Stimulated activated CD4-positive, alpha-beta T cell treated with anti-CD3 and anti-CD28 coated beads, TNF-alpha, amount 100 ng/mL, for 1 hour (primary cell): ENCODE measurements at places on chromosomes 1 and 21.

DNA sequence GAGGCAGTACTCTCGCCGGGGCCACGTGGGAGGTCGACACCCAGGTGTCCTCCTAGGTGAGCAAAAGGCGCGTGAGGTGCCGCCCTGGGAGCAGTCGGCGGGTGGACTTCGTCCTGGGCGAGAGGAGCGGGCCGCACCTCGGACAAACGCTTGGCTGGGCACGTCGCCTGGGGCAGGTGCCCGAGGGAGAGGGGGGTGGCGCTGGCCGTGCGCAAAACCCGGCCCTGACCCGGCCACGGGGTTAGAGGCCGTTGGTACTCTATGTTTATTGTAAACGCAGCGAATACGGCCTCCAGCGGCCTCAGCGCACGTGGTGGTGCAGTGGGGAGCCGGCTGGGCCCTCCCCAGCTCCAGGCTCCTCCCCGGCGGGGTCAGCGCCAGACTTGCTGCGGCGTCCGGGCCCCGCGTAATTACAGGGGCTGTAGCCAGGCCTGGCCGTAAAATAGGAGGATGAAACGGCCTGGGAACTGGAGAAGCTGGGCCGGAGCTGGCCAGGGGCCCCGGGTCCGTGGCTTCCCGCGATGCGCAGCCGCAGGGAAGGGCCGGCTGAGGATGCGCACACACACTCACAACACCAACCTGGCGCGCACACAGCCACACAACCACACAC, 1.6 kb upstream of the EFNA1 start:
- DNase-seq: no peak

DNA sequence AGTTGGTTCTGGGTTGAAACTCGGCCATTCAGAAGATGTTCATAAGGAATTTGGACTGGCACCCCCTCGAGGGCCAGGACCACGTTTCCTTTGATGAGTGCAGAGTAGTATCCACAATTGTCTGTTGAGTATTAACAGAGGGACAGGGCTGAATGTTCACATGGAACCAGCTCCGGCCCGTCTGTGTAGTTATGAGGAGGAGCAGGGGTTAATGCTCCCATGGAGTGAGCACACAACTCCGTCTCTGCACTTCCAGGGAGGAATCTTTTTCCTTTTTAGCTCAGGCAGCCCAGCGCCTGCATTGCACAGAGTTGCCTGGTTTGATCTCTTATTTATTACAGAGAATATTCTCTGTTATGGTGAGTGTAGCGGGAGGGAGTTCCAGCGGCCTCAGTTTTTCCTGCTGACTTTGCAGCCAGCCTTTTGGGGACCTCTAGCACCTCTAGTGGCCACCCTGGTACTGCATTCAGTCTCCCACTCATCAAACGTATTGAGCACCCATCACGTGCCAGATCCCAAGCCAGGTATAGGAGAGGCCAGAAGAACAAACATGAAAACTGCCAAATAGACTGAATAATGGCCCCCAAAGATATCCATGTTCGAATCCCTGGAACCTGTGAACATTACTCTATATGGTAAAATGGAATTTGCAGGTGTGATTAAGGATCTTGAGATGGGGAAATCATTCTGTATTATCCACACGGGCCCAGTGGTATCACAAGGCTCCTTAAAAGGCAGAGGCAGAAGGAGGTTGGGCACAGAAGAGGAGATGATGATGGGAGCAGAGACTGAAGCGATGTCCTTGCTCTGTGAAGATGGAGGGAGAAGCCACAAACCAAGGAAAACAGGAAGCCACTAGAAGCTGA, 167.7 kb upstream of the CSF3R start:
- no peak for DNase-seq

- DNase-seq: no peak
These were observed 2.8 kb downstream of the KCNN3 start for GRCh38 chr1:154867064-154867825.

DNA sequence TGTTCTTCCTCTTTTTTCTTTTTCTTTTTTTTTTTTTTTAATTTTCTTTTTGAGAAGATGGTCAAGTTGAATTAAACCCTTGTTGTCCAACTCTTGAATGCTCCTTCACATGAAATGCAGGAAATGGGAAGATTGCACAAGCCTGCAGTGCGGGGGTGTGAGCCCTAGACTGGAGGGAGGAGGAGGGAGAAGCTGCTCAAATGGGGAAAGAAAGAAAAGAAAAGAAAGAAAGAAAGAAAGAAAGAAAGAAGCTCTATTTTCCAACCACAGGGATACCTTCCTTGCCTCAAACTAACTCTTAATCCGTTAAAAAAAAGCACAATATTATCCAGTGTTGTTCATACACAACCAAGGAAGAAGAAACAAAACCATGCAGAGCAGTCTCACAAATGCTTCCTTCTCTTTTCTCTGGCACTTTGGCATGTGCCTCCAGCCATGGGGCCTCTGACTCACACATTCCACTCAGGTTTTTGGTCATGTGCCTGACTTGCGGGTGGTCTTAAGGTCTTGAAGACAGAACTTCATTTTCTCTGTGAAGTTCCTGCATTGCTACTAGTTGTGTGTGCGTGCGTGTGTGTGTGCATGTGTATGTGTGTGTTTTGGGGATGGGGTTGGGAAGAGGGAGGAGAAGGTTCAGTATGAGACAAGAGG, 276.1 kb downstream of the RPS6KC1 start:
- no peak for DNase-seq

GRCh38 chr1:78090472-78091133, 44.8 kb downstream of the GIPC2 start:
- DNase-seq: no peak

GRCh38 chr1:193856261-193856660, 669.8 kb upstream of the B3GALT2 start:
- no peak for DNase-seq

GRCh38 chr1:240293706-240294105, 202.0 kb downstream of the FMN2 start:
- DNase-seq: no peak

DNA sequence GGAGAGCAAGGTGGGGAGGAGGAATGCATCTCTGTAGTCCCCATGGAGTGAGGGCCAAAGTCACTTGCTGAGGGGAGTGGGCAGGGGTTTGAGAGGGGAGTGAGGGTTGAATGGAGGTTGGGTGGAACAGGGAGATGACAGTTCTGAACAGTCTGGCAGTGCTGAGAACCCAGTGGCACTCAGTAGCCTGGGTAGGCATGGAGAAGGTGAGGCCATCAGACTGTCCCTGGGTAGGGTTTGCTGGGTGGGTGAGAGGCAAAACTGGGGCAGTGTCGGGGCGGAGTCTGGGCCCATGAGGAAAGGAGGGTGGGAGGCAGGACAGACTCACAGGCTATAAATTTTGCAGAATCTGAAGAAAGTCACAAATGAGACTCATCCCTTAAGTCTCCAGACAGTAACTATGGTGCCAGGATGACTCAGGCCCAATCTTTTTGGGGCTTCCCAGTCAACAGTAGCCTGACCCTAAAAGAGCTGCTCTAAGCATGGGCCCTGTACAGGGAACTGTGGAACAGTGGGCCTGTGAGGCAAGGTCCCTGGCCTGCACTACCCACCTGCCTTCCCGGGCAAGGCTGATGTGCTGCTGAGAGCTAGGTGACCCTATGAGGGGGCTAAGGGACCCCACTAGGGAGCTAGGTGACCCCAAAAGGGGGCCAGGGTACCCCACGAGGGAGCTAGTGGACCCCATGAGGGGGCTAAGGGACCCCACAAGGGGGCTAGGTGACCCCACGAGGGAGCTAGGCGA, 51.0 kb upstream of the DMRTB1 start:
- no peak for DNase-seq

- no peak for DNase-seq
These were observed 427 bp downstream of the WNT3A start for GRCh38 chr1:228007049-228007800.

GRCh38 chr1:185450060-185450788, 133.2 kb upstream of the IVNS1ABP start:
- DNase-seq: no peak
